ENCODE measurements at places on chromosomes 5 and 9.

DNA sequence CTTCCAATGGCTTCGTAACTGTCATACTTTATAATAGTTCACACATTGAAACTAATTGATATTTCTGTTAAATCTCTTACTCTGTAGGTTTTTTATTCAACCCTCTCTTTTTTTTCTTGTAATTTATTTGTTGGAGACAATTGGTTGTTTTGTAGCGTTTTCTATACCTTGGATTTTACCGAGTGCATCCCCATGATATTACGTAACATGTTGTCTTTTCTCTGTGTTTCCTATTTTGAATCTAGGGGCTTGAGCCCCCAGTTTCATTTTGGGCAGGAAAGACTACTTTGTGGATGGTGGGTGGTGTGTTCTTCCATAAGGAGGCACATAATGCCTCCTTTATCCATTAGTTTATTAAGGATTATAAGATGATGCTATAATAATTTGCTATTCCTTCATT is 7.4 kb downstream of the MRPL22 start:
- DNase-seq = no peak

- DNase-seq = no peak
Measured at GRCh38 chr9:106769331-106769730, 93.6 kb upstream of the ZNF462 start.

DNA sequence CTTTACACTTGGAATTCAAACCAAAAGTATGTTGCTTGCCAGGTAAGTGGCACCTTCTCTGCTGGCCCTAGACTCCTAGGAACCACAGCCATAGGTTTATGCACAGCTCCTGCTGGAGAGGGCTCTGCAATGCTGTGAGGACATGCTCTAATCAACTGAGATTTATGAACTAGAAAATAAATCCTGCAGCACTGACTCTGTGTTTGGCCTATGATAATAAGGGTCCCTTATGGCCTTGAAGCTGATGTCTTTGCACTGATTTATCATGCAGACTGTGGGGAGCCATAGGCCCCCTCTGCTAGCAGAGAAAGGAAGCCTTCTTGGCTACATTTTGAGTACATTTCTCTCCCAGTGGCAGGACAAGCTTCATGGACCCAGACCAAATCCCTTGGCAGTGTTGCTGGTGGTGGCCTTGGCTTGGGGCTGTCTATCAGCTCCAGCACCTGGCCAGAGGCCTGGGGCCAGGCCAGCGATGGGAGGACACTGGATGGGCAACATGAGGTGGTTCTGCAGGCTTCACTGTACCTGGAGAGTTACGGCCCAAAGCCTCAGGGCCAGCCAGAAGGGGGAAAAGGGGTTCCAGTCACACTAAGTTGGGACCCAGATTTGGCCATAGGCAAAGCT is 178.0 kb downstream of the SEMA6A start:
- no peak for DNase-seq

DNA sequence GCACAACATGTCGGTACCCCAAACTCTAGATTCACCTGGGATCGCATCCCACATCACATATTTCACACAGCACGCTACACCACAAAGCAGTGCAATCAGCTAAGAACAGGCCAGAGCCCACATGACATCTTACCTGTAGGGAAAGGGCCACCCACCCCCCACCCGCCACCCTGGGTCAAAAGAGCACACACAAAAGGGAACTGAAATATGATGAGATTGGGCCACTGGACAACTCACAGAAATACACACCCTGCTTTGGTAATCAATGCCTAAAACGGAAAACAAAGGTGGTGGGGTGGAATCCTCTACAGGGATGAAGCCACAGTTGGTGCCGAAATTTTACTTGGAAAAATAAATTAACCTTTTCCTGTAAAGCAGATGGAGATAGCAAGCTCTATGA is 13.1 kb downstream of the RETREG1 start:
- DNase-seq = no peak

- no peak for DNase-seq
Measured at GRCh38 chr9:110967196-110967595, 71.1 kb downstream of the LPAR1 start.

- no peak for DNase-seq
Measured at GRCh38 chr5:102048940-102049339, 247.1 kb downstream of the SLCO4C1 start.

GRCh38 chr5:151317871-151318270 is 14.3 kb upstream of the SLC36A3 start:
- no peak for DNase-seq

GRCh38 chr9:107447834-107448233 is 41.7 kb downstream of the KLF4 start:
- no peak for DNase-seq

GRCh38 chr5:19546521-19546920 is 441.5 kb downstream of the CDH18 start:
- no peak for DNase-seq

GRCh38 chr5:78588507-78588906 is 60.1 kb downstream of the LHFPL2 start:
- no peak for DNase-seq

GRCh38 chr5:165502893-165503691 is 1997.7 kb downstream of the MAT2B start:
- DNase-seq = no peak

DNA sequence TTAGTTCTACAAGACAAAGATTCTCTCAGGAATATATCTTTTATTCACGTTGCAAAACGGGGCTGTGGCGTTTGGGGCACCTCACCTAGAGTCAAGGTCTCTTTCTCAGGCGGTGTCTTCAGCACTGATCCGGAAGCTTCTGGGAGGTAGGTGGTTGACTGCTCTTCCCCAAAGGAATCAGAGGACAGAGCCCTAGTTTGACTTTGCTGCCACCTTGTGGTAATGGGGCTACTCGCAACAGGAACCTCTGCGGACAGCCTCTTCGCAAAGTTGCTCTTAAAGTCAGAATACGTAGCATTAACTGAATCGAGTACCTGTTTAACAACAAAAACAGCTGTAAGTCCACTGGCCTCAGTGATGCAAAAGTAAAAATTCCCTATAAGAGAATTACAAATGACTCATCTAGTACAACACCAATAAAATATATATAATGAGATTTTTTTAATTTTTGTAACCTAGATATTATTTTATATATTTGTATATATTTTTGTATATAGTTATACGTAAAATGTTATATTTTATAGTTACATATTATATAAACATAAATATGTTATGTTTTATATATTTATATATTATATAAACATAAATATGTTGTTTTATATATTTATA is 13.3 kb upstream of the GPX8 start:
- peak; percentile 76 for DNase-seq

GRCh38 chr5:147902609-147903115 is 3.7 kb downstream of the C5orf46 start:
- no peak for DNase-seq

- no peak for DNase-seq
Measured at GRCh38 chr9:133428617-133429101, 6.5 kb downstream of the ADAMTS13 start.

DNA sequence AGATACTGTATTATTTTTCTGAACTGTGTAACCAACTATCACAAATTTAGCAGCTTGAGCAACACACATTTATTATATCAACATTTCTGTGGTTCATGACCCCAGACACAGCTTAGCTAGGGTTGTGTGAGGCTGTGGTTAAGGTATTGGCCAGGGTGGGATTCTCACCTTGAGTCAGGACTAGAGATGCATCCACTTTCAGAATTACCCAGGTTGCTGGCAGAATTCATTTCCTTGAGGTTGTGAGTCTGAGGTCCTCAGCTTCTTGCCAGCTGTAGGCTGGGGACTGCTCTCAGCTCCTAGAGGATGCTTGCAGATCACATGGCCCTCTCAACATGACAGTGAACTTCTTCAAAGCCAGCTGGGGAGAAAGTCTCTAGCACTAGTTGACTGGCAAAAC is 122.5 kb upstream of the RASGRF2 start:
- DNase-seq = no peak

DNA sequence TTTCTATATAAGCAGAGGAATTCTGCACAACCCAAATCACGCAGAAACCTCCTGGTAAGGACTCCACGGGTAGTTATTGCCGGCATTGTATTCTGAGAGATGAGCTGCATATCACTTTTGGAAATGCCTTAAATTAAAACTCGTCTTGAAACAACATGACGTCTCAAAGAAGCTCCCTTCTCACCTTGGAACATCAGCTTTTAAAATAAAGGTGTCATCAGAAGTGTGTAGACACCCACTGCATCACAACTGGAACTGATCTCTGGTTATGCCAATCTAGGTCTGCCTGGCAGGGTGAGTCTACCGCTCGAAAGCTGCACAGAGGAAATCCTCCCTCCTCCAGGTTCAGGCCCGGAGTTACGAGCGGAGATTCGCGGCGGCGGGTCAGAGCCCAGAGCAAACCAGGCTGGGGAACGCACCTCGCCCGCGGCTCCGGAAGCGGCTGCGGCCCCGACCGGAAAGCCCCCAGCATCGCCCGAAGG is 974 bp upstream of the SLC12A2 start:
- no peak for DNase-seq

GRCh38 chr5:170420806-170421412 is 31.7 kb upstream of the KCNMB1 start:
- peak; percentile 32 for DNase-seq

DNA sequence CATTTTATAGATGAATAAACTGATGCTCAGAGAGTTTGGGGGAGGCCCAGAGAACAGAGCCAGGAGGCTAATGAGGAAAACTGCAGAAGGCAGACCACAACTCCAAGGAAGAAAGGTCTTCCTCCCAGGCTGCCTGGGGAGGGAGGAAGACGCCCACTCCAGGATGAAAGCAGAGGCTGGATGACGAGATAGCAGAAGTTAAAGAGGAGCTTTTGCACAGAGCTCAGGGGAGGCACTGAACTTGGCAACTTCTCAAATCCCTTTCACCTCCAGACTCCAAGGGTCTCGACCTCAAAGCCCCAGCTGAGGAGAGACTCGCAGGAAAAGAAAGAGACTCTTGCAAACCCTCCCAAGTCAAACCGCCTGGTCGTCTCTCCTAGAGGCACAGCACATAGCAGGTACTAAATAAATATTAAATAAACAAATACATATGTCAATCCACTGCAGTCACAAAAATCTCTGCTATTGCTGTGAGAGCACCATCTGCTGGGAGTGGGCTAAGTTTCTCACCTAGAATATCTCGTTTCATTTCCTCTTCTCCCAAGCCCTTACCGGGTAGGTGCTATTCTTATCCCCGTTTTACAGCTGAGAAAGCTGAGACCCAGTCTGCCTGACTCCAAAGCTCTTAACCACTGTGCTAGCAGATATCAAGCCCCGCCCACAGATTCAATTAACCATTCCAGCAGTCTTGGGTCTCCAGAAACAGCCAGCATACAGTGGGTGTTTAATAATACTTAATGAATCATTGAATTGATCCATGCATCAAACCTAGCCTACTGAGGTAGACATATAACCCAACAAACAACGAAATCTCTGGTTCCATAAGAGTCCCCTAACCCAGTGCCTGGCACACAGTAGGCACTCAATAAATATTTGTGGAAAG is 97.8 kb upstream of the HAND1 start:
- no peak for DNase-seq

DNA sequence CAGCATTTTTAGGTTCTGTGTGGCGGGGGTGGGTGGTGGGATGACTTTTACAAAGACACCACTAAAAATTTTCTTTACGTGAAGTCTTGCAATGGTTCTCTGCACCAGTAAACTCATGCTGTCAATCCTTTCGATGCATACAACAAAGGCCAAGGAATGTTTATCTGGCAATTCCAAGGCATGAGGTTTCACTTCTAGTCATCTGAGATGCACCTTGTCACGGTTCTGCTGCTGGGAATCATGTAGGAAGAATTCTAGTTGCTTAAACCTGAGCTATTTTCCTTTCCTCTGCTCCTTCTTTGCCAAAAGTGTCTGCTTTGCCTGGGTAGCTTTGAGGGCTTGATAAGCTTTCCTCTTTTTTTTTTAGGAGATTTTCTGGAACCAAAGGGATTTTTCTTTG is 1204.5 kb upstream of the SEMA6A start:
- no peak for DNase-seq

Data from activated gamma-delta T cell treated with anti-CD3 and anti-CD28 coated beads, Interleukin-2, amount 50 U/mL, for 16 hours (primary cell).